A172 (cell line): ENCODE measurements at places on chromosomes 13 and 19.

DNA sequence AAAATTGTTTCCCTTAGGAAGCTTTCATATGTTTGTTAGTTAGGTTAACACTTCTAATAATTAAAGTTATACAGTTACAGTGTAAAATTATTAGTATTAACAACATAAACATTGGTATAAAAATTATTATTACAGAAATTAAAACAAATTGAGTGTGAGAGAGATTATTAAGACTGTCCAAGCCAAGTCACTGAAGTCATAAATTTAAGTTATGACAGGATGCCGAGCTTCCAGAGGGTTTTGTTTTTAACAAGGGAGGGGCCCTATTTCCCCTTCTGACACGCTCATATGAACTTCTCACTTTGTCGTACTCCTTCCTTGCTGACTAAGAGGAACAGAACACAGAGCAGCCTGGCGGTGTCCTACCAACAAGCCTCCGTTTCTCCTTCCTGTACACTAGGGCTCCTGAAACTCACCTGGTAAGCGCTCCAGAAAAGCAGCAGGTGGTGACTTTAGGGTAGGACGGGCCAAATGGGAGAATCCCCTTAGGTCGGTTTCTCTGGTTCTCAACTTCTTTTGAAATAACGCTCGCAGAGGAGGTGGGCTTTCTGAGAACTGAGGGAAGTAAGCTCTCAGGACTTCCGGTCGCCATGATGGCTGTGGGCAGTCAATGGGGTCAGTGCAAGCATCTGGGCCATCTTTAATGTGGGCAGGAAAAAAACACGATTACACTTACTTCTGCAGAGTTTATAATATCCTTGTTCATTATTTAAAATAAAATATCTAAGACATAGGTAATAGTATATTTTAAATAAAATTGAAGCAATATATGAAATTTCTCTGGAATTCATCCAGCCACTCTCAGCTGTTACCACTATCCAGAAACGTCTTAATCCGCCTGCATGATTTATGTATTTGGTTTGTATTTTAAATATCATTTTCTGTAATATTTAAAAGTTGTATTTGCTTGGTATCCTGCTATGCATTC, at the start of gene CARD8:
Gene CARD8, minus strand, starts transcription at position 537 of the 928 bp plus-strand sequence. CDS start 14,892 bp downstream, outside the sequence.
- DNase-seq: peak; percentile 73

GRCh38 chr19:46176116-46176860, 28.2 kb downstream of the IGFL2 start:
- no peak for DNase-seq

GRCh38 chr19:4732680-4733114, 9.1 kb upstream of the DPP9 start:
- DNase-seq: peak; percentile 69

DNA sequence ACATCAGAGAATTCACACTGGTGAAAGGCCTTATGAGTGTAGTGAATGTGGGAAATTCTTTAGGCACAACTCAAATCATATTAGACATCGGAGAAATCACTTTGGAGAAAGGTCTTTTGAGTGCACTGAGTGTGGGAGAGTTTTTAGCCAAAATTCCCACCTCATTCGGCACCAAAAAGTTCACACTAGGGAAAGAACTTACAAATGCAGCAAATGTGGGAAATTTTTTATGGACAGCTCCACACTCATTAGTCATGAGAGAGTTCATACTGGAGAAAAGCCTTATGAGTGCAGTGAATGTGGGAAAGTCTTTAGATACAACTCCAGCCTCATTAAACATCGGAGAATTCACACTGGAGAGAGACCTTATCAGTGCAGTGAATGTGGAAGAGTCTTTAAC, 10.1 kb downstream of the ZNF17 start:
- no peak for DNase-seq

- no peak for DNase-seq
Observed at GRCh38 chr19:2087621-2088100, 8.5 kb downstream of the MOB3A start.

DNA sequence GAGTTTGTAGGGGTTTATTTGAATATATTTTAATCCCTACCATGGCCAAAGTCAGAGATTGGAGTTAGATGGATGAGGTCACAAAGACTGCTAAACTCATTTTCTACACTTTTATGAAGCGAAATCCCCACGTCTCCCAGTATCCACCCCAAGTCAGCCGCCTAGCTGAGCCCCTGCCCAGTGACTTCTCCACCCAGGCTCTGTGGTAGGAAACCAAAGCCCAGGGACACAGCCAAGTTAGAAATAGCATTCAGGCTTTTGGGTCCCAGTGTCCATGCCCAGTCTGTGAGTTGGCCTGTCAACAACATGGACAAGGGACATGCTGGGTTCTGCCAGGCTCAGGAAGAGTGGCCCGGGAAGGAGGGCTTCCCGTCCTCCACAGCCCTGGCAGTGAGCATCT, 474.0 kb downstream of the FOXO1 start:
- DNase-seq: no peak

DNA sequence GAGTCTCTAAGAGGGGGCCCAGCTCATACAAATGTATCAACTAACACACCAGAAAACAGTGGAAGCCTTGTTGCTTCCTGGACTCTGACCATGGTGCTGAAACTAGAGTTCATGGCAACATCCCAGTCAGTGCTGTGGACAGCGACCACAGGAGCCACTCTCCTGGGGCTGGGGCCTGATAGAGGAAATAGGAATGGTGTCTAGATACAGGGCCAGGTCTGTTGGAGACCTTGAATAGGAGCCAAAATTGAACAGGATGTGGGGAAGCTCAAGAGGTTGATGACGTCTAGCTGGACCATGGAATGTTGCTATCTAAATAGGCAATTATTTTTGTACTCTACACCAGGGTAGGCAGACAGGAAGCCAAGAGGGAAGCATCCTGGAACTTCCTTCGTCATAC, 21.7 kb downstream of the LILRB4 start:
- DNase-seq: peak; percentile 70

DNA sequence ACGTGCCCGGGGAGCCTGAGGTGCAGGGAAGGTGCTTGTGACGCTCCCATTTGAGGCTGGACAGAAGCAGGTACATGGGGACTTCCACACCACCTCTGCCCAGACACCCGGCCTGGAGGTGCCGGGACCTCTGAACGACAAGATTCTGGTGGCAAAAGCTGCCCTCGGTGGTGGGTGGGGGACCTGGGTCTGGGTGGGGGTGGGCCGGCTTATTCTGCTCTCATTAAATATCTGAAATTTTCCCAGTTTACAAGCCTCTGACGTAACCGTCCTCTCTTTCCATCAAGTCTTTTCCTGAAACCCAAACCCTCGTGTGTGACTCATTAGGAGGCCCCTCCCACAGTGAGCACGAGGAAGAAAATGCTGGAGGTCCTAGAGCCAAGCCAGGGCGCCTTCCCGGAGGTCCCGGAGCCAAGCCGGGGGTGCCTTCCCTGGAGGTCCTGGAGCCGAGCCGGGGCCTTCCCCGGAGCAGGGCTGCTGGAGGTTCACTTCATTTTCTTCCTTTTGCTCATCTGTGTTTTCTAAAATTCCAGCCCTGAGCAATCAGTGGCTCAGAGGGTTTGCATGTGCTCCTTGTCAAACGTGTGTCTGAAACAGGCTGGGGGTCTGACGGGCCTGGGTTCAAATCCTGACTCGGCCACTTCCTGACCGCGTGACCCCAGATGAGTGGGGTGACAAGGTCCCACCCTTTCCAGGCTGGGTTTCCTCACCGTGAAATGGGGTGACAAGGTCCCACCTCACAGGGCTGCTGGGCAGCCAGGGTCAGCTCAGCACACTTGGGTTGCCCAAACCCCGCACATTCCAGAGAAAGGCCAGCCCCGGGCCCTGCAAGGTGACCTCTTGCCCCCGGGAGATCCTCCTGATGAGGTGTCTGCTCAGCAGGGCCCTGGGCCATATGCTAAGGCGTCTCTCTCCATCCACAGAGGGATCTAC, 10.0 kb downstream of the CFD start:
- DNase-seq: peak; percentile 91

DNA sequence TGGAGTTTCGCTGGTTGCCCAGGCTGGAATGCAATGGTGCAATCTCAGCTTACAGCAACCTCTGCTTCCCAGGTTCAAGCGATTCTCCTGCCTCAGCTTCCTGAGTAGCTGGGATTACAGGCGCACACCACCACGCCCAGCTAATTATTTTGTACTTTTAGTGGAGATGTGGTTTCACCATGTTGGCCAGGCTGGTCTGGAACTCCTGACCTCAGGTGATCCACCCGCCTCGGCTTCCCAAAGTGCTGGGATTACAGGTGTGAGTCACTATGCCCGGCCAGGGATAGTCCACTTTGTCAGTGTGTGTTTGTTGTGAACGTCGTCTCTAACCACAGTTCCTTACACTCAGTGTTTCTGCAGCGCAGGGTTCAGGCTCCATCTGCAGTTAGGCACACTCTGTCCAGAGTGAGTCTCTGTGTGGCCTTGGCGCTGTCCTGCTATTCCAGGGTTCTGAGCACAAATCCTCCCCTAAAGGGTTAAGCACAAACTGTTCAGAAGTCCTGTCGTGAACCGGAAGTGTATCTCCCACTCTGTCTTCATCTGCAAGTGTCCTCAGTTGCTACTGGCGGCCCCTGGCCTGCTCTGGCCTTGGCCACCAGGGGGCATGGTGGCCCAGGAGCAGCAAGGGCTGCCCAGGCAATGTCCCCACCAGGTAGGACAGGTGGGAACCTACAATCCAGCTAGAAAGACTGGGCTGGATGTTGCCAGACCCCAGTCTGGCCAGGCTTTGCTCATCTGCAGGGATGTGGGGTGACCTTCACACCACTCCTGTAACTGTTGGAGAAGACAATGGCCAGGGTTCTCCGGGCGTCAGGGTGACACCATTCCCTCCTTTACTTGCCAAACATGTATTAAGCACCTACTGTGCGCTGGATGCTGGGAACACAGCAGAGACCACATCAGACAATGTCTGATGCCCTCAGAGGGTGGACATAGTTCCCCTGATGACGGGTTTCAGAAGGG, 38.8 kb upstream of the GATAD2A start:
- DNase-seq: peak; percentile 64
